Thoracic aorta (tissue), 2 donors: ENCODE measurements at places on chromosomes 5 and 9. TPM values are rescaled to one million over a fixed set of nuclear protein-coding genes. Genes with fewer than 3 reads are reported as not detected.

GRCh38 chr5:76851728-76852369 lies 2.0 kb downstream of the S100Z start:
- H3K27me3 ChIP-seq = no peaks in the 10 kb centered on the region
- no peaks in the 10 kb centered on the region for H3K36me3 ChIP-seq
- H3K4me1 ChIP-seq = peaks cover 13% of the 10 kb centered on the region
- DNase-seq = no peak
- no peak overlapping the region for H3K4me3 ChIP-seq

GRCh38 chr5:177440211-177440989 lies 6.2 kb upstream of the PRR7 start:
- no peak overlapping the region for H3K4me3 ChIP-seq
- peaks cover 41% of the 10 kb centered on the region for H3K36me3 ChIP-seq
- DNase-seq = no peak

DNA sequence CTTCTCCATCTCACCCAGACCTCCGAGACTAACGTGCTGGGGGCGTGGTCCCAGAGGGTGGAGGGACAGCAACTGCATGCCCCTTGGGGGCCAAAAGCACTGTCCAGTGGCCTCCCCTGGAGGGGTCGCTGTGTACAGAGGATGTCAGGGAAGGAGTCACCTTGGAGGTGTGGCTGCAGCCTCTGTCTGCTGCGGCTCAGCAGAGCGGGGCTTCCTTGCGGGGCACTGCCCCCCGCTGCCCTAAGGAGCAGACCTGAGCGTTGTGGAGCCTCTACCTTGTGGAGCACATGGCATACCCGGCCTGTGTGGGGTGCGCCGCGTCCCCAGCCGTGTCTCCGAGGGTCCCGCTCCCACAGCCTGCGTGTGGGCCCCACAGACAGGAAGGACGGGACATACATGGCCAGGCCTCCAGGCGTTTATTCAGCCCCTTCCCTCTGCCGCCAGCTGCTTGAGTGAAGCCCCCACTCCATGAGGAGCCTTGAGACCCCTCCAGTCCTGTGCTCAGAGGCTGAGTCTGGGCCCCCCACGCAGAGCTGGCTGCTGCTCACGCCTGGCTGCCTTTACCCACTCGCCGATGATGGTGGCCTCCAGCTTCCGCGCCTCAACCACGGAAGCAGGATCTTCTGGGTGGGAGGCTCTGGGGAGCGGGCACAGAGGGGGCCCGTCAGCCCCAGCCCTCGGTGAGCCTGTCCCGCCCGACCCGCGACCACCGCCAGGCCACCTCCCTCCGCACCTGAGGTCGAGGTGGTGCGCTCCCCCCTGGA lies 4.2 kb downstream of the DPP7 start:
- H3K27ac ChIP-seq = no peak overlapping the region
- no peak overlapping the region for H3K4me3 ChIP-seq
- no peaks in the 10 kb centered on the region for H3K27me3 ChIP-seq
- peaks cover 23% of the 10 kb centered on the region for H3K36me3 ChIP-seq

PHF24 gene
- total RNA-seq = 0.27 TPM

OMD gene
- 200 TPM for total RNA-seq

DNA sequence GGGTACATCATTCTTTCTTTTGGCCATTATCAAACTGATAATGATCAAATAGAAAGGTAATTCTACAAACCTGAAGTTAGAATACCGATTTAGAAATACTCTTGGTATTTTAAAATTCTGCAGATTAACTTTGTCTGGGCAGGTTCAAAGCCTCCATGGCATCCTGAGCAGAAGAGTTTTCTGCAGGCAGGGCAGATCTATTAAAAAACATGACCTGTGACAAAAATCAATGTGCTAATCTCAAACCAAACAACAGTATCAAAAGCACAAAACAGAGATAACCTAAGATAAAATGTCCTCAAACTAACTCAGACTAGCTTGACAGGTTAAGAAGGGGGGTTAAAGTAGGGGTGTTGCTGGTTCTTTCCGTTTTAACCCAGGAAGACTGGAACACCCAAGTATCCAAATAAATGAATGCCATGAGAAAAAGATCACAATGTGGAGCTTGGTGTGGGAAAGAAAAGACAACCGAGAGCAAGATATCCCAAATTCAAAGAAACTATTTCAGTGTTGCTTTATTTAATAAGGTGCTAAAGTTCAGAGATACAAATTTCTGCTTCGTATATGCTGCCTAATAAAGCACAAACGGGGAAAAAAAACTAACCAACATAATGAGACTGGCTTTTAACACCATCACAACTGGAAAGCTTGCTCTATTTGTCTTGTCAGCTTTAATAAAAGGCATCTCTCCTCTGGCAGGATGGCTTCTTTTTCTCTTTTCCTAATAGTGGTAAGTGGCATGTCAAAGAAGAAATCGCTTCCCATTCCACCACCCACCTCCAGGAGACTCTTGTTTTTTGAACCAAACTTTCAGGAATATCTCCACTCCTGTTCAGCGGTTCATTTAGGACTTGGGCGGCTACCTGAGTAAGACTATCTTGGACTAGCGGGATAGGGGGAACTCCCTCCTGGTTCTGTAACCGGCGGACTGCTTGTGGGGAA lies 2.3 kb downstream of the EFNA5 start:
- no peak for DNase-seq
- peaks cover 11% of the 10 kb centered on the region for H3K4me1 ChIP-seq
- no peaks in the 10 kb centered on the region for H3K36me3 ChIP-seq
- H3K27me3 ChIP-seq = no peaks in the 10 kb centered on the region
- peak overlapping the region; percentile 77 for H3K4me3 ChIP-seq

DNA sequence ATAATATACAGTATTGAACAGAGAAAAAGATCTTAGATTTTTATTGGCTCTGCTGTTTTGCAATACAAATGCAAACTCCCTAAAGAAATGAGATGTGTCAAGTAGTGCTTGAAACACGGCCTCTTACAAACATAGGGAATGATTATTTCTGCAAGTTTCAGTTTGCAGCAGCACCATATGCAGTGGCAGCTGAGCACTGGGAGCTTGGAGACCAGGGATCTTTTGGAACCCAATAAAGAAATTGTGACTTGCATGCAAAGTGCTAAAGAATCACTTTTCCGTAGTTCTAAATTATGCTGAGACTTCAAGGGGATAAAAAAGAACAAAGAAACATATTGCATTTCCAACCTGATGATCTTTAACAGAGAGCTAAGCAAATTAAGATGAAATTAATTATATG lies 674.6 kb upstream of the ZNF608 start:
- no peak for DNase-seq
- H3K4me1 ChIP-seq = no peaks in the 10 kb centered on the region
- H3K4me3 ChIP-seq = no peak overlapping the region
- H3K27me3 ChIP-seq = no peaks in the 10 kb centered on the region
- no peak overlapping the region for H3K27ac ChIP-seq

DNA sequence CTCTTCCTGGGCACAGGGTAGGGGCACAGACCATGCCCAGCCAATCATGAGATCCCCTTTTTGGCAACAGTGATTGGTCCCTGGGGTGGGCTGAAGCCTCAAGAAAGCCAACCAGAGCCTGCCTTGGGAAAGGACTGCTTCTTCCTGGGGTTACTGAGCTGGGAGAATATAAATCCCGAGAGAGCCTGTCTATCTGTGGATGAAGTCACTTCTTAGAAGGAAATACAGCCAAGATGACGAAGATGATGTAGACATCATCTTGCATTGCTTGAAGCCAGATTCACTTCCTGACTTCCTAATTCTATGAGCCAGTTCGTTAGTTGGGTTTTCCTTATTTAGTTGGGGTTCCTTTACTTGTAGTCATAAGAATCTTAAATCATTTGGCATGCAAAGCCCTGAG lies 50.1 kb upstream of the PWWP2A start:
- H3K27me3 ChIP-seq = no peaks in the 10 kb centered on the region
- peaks cover 14% of the 10 kb centered on the region for H3K4me1 ChIP-seq
- H3K36me3 ChIP-seq = no peaks in the 10 kb centered on the region
- no peak for DNase-seq
- peak overlapping the region; percentile 32 for H3K27ac ChIP-seq

LCN1 gene
- total RNA-seq = not detected

- H3K36me3 ChIP-seq = no peaks in the 10 kb centered on the region
- H3K27ac ChIP-seq = no peak overlapping the region
- no peak overlapping the region for H3K4me3 ChIP-seq
- no peaks in the 10 kb centered on the region for H3K4me1 ChIP-seq
- no peaks in the 10 kb centered on the region for H3K27me3 ChIP-seq
Observed at GRCh38 chr5:100505984-100506670, 29.0 kb upstream of the FAM174A start.

DNA sequence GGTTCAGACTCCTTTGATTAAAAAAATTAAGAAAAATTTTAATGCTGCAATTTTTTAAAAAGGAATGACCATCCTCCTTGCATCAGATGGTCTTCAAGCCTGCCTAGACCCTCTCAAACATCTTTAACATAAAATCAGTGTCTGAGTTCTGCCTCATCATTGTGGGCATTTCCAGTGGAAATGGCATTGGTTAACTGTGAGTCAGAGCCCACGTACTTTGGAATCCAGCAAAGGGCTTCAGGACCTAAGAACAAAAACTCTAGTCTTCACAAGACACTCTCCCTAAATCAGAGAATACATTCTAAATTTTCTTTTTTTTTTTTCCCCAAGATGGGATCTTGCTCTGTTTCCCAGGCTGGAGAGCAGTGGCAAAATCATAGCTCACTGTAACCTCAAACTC lies 9.4 kb upstream of the C5orf15 start:
- no peak for DNase-seq
- no peaks in the 10 kb centered on the region for H3K4me1 ChIP-seq
- peaks cover 52% of the 10 kb centered on the region for H3K36me3 ChIP-seq
- no peaks in the 10 kb centered on the region for H3K27me3 ChIP-seq

GRCh38 chr9:95880021-95880690 lies 4.7 kb downstream of the ERCC6L2 start:
- H3K4me3 ChIP-seq = no peak overlapping the region
- H3K27me3 ChIP-seq = no peaks in the 10 kb centered on the region
- peaks cover 8% of the 10 kb centered on the region for H3K4me1 ChIP-seq
- H3K27ac ChIP-seq = no peak overlapping the region

IL4 gene
- not detected for total RNA-seq

DNA sequence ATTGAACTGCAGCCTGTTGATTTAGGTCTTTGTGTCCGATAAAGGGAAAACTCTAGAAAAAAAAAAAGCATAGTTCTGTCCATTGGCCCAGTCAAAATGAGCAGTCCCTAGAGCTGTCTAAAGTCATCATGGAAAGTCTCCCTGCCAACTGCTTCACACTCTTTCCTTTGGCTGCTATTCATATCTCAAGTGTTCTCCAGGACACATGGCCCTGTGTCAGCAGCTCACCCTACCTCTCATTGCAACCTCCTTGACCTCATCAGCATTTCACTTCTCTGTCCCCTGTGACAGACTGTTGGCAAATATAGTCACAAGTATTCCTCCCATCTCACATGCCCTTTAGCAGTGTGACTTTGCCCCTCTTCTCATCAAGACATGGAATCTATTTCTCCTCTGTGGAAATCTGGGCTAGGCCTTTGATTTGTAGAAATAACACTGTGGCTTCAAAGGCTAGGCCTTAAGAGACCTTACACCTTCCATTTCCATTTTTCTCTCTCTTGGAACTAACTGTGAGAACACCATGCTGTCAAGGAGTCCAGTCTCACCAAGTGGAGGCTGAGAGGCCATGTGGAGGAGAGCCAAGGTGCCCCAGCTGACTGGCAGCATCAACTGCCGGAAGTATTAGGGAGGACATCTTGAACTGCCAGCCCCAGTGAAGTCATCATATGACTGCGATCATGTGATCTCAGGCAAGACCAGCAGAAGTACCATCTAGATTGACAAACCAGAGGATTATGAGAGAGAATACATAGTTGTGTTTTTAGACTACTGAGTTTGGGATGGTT lies 149.4 kb upstream of the TARS1 start:
- DNase-seq = no peak
- peak overlapping the region; percentile 38 for H3K27ac ChIP-seq
- no peaks in the 10 kb centered on the region for H3K4me1 ChIP-seq
- H3K4me3 ChIP-seq = no peak overlapping the region

SLC6A3 gene
- total RNA-seq = 0.14 TPM

GRCh38 chr9:85859765-85860164 lies 81.2 kb upstream of the NAA35 start:
- peaks cover 4% of the 10 kb centered on the region for H3K36me3 ChIP-seq
- no peak for DNase-seq
- no peaks in the 10 kb centered on the region for H3K27me3 ChIP-seq
- H3K4me1 ChIP-seq = no peaks in the 10 kb centered on the region

GRCh38 chr9:114349713-114350480 lies 20.2 kb downstream of the ORM2 start:
- DNase-seq = no peak
- peak overlapping the region; percentile 66 for H3K27ac ChIP-seq
- peaks cover 45% of the 10 kb centered on the region for H3K36me3 ChIP-seq
- no peak overlapping the region for H3K4me3 ChIP-seq
- no peaks in the 10 kb centered on the region for H3K27me3 ChIP-seq
- peaks cover 10% of the 10 kb centered on the region for H3K4me1 ChIP-seq

DNA sequence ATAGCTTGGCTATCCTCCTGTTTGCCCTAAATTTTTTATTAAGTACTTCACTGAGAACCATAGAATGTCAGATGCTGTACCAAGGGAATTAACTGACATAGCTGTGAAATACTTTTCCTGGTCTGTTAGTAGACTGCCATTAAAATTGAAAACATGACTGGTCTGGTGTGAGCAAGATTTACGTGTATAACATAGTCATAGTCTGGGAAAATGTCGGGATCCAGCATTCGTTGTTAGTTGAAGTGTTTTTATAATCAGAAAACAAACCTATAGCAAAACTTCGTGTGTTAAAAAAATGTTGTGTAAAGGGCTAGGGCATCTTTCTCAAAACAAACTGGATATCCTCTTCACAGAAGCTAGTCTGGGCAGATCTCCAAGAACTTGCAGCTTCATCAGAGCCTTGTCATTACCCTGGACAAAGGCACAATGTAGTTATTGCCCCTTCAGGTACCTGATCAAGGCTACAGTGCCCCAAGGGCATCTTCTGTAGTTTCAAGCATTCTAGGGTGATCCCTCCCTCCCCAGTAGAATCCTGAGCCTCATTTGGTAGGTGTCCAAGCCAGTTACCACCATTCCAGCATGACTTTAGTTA lies 454.2 kb upstream of the SGCD start:
- H3K27ac ChIP-seq = no peak overlapping the region
- H3K36me3 ChIP-seq = no peaks in the 10 kb centered on the region
- H3K27me3 ChIP-seq = no peaks in the 10 kb centered on the region
- H3K4me3 ChIP-seq = no peak overlapping the region
- no peaks in the 10 kb centered on the region for H3K4me1 ChIP-seq

GRCh38 chr9:71302776-71303175 lies 181.4 kb upstream of the TRPM3 start:
- no peak overlapping the region for H3K27ac ChIP-seq
- no peak for DNase-seq
- H3K4me1 ChIP-seq = no peaks in the 10 kb centered on the region
- no peaks in the 10 kb centered on the region for H3K36me3 ChIP-seq
- H3K27me3 ChIP-seq = no peaks in the 10 kb centered on the region
- no peak overlapping the region for H3K4me3 ChIP-seq
